ENCODE measurements at places on chromosomes 11 and 22.

DNA sequence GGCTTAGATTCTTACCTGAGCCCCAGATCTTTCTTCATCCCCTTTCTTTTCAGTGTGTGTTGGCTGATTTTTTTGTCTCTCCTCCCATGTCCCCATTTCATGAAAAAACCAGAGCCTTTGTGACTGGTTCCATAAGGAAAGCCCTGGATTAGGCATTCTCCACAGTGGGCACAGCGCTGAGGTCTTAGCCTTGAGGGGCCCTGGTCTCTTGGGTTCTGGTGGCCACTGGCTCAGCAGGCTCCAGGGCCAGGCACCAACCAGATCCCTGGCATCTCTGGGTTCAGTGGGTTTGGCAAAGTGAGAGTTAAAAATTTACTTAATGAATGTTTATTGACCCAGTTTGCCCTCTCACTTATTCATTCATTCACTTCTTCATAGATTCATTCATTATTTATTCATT, 49.5 kb upstream of the ACCSL start:
- no peak for DNase-seq

- no peak for DNase-seq
These were observed 39.3 kb downstream of the LARGE2 start for GRCh38 chr11:45961751-45962240.

- DNase-seq: no peak
These were observed 61.1 kb downstream of the KIAA1671 start for GRCh38 chr22:25013607-25014006.

GRCh38 chr11:23124996-23125395, 264.7 kb upstream of the CCDC179 start:
- DNase-seq: no peak

- no peak for DNase-seq
These were observed 121.5 kb downstream of the CHST1 start for GRCh38 chr11:45543808-45544422.

GRCh38 chr11:96193745-96194443, 149.1 kb downstream of the MAML2 start:
- DNase-seq: no peak

GRCh38 chr11:20021771-20022362, 138.4 kb downstream of the DBX1 start:
- no peak for DNase-seq

GRCh38 chr11:92227959-92228935, 3.6 kb downstream of the FAT3 start:
- DNase-seq: no peak

GRCh38 chr11:65625628-65626342, 10.2 kb downstream of the PCNX3 start:
- no peak for DNase-seq

GRCh38 chr11:67415501-67416304, at the start of gene CARNS1:
TSS of gene CARNS1 (plus strand) at chr11:67415678. CDS start at chr11:67416200, 522 bp downstream.
- no peak for DNase-seq

DNA sequence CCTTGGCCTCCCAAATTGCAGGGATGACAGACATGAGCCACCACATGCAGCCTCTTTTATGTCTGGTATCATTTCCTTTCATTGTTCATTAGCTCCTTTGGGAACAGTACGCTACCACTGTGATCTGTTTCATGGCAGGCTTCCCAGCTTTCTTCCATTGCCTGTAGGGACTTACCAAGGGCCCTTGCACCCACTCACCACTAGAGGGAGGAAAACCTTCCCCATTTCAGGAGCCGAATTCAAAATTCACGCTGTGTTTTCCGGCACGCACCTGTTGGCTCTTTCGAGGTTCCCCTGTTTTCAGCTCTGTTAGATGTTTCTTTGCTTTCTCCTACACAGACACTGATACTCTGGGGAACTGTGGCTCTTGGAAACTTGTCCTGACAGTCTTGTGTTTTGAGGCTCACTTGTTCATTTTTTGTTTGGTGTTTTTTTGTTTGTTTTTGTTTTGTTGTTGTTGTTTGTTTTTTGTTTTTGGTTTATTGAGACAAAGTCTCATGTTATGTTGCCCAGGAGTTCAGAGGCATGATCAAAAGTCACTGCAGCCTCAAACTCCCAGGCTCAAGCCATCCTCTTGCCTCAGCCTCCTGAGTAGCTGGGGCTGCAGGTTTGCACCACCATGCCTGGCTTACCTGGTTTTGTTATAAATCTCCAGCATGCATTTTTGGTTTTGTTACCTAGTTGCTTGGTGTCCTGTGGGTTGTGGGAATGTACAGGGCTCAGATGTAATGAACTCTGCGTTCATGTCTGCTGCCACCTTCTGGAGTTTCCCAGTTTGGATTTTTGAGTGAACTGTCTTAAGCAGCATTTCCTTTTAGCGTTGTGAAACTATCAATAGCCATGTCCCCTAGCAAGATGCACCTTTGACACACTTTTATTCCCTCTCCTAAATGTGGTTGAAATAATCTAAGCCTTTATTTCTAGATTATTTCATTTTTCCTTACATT, 2.3 kb downstream of the KRTAP5-11 start:
- peak; percentile 18 for DNase-seq

DNA sequence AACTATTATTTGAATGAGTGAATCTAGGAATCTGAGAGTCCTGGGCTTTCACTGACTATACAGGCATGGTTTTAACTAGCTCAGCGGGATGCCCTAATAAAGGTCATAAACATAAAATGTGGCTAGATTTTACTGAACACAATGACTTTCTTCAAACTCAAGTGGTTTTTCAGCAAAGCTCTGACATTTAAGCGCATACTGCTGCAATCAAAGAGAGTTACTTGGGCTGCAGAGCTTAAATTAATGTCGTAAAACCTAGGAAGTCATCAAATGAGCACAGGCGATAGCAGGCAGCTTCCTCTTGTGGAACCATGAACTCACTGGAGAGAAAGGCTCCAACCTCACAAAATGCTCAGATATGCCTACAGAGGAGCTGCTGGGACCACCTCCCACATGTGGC, 6.7 kb downstream of the CSNK2A3 start:
- DNase-seq: no peak

DNA sequence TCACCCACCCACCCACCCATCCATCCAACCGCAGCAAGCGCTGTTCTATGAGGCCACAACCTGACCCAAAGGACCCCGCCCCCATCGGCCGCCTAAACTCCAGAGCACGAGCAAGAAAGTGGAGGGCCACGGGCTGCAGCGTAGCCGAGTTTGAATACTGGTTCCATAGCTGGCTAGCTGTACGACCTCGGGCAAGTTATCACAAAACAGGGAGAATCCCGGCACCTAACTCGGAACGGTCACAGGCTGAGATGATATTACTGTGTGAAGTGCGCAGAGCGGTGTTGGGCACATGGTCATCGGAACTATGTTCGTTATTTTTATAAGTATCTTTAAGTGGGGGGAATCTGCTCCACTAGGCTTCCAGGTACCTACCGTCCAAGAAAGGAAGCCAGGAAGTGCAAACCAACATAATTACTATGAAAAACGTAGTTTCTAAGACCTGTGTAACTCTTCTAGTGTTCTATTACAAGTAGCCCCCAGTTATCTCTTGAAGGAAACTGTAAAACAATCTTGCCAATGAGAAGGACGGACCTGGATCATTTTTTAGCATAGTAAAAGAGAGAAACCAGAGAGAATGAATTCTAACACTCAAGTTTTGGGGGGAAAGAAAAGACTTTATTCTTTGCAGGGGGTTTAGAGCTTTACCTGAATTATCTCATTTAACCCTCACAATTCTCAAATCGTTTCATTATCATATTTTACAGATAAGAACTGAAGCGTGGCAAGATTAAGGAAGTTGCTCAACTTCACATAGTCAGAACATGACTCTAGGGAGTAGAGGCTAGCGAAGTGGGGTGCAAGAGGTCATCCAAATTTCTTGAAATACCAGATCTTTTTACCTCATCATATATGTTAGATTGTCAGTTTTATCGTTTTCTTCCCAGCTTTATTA, 663 bp upstream of the BUD13 start:
- DNase-seq: no peak

DNA sequence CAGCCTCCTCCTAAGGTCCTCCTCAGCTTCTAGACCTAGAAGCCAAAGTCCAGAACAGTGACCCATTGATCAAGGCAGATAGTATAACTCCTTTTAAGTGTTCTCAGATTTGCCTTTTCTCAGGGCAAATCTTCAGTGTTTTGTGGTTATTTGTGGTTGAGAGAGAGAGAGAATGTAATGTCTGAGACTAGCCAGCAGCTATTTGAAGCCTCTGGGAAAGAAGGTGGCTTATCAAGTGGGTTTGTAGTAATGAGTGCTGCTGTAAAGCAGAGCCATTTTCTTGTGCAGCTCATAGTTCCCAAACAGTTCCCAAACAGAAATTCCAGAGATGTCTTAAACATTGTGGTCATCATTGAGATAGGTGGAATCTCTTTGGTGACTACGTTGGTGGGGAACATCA, 89.5 kb downstream of the RNF169 start:
- DNase-seq: no peak

DNA sequence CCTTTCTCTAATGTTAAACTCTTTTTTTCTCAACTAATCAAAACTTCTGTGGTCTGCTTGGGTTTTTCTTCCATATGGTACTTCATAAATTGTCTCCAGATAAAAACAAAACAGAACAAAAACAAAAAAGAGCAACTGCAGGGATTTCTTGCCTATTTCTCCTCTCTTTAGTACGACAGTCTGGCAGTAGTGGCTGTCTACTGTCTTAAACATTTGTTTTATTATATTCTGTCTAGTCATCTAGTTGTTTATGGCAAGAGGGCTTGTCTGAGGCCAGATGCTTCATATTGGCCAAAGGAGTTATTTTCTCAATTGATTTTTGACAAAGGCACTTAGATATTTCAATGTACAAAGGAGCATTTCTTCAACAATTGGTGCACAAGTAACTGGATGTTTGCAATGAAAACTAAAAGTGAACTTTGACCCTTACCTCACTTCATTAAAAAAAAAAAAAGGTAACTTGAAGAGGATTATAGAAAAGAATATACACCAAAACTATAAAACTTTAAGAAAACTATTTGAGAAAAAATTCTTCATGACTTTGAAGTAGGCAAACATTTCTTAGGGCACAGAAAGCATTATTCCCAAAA, 404.2 kb downstream of the LUZP2 start:
- no peak for DNase-seq
